ENCODE measurements at places on chromosomes 3 and 15.

DNA sequence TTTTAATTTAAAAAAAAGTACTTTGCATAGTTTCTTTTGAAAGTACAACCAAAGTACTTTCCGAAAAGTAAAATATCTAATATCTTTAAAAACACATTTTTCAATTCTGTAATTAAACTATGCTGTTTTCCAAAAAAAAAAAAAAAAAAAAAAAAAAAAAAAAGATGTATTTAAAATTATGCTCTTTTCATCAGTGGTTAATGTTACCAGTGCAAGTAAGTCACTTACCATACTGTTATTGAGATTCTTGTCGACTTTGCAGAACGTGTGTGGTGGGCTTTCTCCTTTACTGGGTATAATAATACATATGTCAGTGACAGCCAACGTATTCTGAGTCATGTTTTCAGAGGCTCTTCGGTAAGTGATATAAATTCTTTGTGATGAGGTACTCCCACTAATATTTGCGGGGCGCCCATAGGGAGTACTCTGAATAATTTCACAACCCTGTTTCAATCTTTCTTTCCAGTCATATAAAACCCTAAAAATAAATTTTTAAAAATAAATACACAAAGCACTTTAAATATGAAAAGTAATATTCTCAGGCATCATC is 39.9 kb downstream of the DENND4A start:
- DNase-seq: no peak

DNA sequence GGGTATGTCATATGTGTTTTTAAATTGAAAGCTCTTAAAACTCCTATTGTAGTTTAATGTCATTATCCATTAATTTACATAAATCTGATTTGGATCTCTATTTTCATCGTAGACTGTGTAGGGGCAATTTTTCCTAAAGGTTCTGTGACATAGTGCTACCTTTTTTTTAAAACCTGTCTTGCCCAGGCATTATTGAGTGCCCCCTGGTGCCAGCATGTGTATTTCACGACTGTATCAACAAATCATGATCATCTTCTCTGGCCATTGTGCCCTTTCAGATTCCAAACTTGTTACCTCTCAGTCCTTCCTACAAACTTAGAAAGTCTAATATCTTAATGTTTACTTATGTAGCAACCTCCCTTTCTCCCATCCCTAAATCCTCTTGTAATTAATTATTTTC is 97.2 kb upstream of the FLNB start:
- peak; percentile 33 for DNase-seq

GRCh38 chr3:17040322-17040989 is 155.7 kb downstream of the PLCL2 start:
- DNase-seq: no peak

GRCh38 chr3:132352556-132353143 is 35.4 kb downstream of the ACP3 start:
- peak; percentile 49 for DNase-seq

DNA sequence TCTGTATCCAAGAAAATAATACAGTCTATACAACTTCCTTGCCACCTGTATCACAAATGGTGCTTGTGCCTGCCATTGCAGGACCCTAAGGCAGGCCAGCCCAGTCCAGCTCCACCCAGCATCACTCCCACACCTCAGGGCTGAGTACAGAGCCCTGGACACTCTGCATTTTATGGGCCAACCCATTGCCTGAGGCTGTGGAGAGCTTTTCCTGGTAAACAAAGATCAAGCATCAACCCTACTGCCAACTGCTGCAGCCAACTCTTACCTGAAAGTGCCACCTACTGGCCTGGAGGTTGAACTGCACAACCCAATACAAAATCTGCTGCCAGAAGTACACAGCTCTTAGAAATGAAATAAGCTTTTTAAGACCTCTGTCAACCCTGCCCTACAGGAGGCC is 1082.2 kb downstream of the NAALADL2 start:
- DNase-seq: peak; percentile 22

- no peak for DNase-seq
Measured at GRCh38 chr3:143822374-143822773, 25.9 kb downstream of the SLC9A9 start.

- DNase-seq: no peak
Measured at GRCh38 chr15:42157981-42158765, 1.7 kb upstream of the PLA2G4F start.

DNA sequence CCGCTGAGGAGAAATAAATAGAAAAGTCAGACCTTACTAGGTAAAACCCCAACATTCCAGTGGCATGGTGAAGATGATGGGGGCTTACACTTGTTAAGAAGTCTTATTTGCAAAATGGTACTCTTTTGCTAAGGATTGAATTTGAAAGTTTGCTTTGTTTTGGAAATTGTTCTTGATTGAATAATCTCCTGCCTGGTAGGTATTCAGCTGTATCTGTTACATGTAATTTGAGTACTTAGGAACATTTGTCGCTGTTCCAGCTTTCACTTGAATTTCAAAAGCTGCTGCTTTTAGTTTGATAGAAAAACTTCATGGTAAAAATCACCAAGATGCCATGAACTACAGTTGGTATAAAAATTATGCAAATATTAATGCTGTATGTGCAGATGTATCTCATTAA is 44.6 kb downstream of the TFG start:
- DNase-seq: no peak

- DNase-seq: no peak
Measured at GRCh38 chr3:149407898-149408297, 30.4 kb upstream of the TM4SF1 start.

DNA sequence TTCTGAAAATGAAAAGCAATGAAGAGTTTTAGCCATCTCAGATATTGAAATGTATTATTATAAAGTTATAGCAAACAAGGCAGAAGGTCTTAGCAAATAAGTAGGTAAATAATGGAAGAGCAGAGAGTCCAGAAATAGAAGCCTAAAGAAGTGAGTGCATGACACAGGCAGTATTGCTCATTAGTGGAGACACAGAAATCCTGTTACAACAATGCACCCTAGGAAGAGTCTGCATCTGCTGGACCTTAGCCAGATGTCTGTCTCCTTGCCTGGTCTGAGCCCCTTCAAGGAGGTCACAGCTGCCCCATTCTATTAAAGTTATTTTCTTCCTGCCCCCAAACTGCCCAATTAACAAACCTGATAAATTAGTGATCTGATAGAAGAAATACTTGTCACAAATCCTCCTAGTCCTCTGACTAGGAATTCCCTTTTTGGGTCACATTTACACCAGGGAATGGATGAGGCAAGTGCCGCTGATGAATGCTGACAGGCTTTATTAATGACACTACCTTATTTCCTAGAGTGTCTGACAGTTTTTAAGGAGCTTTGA is 51.9 kb downstream of the HOMER2 start:
- no peak for DNase-seq

GRCh38 chr15:63599401-63600000 is 2.3 kb downstream of the FBXL22 start:
- no peak for DNase-seq

DNA sequence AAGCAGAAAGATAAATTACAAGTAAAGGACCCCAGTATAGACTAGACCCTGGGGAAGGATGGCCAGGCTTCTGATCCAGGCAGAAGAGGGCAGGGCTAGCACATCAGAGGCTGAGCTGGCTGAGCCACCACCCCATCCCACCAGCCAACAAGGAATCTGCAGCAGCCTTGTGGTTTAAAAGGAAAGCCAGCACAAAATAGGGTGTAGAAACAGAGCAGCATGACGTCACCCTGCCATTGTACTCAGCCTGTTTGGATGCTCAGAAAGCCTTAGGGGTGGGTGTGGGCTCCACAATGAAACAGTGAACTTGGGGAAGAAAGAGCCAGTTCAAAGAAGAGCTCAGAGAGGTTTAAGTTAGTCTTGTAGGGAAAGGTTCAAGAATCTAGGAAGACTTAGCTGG is 28.2 kb downstream of the DUOX1 start:
- peak; percentile 62 for DNase-seq

DNA sequence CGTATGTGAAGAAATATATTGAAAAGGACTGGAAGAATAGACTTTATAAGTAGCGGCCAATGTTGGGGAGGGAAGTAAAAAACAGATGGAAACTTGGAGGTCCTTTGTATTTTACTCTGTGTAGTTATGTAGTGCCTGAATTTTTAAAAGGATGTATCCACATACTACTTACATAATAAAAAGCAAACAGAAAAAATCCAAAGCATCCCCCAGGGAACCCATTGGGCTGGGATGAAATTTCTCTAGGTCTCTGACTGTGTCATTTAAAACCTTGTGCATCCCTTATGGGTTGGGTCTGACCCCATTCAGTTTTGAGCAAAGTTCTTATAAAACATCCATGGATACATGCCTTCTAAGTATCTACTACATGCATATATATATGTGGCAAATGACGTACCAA is 141.1 kb downstream of the NR1D2 start:
- DNase-seq: no peak

GRCh38 chr3:195250473-195251251 is 20.3 kb downstream of the XXYLT1 start:
- no peak for DNase-seq

DNA sequence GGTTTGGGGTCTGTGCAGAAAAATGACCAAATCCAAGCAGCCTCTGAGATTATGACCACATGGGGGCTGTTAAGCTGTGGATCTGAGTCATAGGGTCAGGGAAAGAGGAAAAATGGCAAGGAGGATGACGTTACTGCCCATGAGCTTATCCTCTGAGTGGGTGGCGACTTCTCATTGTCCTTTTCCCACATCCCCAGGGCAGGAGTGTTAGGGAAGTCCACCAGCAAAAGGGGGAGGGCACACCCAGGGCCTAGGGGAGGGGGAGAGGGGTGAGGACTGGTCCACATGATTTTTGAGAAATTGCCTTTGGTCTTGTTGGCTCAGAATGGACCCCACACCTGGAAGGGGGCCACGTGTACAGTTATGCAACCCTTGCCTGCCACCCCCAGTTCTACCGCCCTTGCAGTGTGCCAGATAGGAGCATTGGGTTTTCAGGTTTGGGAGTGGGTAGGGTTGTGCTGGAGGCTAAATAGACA is 2.6 kb downstream of the CD276 start:
- DNase-seq: no peak

GRCh38 chr15:100762913-100763834 is 116.5 kb upstream of the ALDH1A3 start:
- DNase-seq: no peak

DNA sequence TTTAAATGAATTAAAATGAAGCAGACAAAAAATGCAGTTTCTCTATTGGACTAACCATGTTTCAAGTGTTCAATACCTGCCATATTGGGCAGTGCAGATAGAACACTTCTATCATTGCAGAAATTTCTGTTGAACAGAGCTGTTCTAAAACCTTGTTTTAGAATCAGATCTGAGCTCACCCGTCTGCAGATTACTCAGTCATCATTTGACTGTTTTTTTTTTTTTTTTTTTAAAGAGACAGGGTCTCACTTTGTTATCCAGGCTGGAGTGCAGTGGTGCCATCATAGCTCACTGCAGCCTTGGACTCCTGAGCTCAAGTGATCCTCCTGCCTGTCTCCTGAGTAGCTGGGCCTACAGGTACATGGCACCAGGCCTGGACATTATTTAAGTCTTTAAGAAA is 128.7 kb downstream of the APBA2 start:
- DNase-seq: no peak

DNA sequence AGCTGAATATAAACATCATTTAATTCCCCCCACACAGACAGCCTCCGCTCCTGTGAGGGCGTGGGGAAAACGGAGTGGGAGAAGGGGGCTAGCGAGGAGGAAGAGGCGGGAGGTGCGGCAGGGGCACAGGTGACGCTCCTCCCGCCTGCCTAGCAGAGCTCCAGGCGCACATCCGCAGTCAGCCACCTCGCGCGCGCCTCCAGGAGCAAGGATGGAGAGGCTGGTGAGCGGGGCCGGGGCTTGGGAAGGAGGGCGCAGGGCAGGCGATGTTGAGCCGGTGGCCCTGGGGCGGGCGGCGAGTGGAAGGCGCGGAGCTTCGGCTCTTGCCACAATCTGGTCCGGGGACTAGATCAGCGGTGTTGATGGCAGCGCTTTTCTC is at the start of gene CD200:
Gene CD200, plus strand, starts transcription at position 155 of the 379 bp plus-strand sequence. Its CDS starts 57 bp downstream, at position 212.
- peak; percentile 59 for DNase-seq

GRCh38 chr3:10248984-10249748 is 907 bp downstream of the TATDN2 start:
- no peak for DNase-seq

DNA sequence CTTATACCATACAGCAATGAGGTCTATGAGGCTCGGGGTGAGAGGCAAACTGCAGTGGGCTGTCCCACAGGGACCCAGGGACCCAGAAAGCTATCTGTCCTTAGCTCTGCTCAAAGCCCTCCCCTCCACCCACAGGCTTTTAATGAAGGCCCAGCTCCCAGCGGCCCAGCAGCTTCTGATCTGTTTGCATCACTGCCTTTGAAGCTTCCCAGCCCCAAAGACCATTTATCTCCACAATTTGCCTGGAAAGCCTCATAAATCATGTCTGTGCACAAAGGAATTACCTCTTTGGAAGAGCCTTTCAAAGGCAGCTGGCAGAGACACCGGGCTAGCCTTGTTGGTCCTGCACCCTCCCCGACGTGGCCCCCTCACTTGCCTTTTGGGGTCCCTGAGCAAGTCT is 123.9 kb downstream of the RAB11A start:
- no peak for DNase-seq

DNA sequence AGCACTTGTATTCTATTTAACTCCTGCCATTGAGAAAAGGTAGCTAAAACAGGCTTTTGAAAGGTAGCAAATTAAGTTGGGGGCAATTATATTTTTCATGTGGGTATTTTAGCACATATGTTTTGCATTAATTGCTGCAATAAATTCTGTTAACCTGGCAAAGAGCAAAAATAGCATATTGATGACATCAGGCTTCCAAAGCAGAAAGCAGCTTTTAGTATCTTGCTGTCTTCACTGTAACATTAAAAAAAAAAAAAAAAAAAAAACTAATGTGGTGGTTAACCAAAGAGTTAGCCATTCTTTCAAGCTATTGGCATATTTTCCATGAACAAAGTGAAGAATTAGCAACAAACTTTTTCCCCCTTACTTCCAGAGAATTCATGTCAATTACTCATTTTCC is 9.1 kb downstream of the EPHA3 start:
- no peak for DNase-seq

- DNase-seq: no peak
Measured at GRCh38 chr3:165855581-165855980, 18.4 kb upstream of the BCHE start.
